ENCODE measurements at places on chromosomes 5 and 9. TPM values are rescaled to one million over a fixed set of nuclear protein-coding genes. Genes with fewer than 3 reads are reported as not detected.

DNA sequence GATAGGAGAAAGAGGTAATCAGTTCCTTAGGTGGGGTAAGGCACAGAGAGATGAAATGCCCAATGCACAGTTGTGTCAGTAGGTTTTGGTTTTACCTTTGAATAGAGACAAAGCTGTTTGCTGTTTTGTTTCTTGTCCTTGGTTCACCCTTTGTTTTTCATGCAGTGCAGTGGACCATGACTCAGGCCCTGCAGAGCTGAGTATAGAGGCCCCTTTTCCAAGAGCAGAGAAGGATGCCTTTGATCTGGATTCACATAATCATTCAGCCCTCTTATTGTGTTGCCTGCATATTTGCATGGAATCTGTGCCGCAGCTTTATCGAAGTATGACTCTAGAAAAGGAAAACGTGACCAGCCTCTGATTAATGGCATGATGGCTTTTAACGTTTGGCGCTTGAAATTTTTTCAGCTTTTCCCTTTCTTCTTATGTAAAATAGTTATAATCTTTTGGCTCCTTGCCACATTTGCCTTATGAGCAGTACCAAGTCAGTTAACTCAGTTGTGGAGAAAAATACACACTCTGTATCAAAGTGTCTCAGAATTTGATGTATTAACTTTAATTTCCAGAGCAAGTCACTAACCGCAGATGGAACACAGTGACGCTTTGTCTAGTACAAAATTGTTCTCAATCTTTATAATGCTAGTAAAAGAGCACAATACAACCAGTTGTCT, 197.6 kb downstream of the KDM4C start:
- peak; percentile 31 for DNase-seq

DNA sequence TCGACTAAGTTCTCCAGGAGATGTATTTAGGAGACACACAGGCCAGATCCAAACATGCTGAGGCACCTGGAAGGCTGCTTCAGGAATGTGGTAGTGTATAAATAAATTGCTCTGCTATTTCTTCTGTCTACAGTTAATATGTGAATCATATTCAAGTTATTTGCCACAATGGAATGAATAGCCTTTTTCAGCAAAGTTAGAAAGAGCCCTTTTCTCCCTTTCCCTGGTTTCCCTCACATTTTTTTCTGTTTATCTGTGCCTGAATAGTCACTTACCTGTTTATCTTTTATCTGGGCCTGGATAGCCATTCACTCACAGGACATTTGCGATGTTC, 44.1 kb upstream of the CLINT1 start:
- no peak for DNase-seq

DNA sequence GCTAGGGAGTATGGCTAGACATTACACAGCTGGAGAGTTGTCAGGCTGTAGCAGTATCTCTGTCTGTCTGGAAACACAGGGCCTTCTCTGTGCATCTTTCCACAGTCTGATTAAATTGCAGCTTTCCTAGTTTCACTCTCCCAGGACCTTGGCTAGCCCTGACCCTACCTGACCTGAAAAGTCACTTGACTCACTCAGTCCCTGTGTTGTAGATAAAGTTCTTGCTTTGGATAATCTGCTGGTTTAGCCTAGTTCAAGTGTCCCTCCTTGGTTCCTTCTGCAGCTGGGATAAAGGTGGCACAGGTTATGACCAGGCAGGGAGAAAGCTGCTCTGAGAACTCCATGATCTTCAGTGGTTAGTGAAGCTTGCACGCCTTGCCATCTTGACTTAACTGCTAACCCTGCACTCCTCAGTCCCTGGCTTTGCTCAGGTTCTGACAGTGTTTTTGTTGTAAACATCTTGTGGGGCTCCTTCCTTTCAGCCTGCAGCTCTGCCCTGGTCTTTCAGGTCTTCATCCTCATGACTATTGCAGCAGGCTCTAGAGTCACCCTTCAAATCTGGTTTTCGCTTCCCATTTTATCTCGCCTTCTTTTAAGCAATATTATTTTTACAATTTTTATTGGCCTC, 101.0 kb downstream of the PIP5K1B start:
- no peak for DNase-seq

DNA sequence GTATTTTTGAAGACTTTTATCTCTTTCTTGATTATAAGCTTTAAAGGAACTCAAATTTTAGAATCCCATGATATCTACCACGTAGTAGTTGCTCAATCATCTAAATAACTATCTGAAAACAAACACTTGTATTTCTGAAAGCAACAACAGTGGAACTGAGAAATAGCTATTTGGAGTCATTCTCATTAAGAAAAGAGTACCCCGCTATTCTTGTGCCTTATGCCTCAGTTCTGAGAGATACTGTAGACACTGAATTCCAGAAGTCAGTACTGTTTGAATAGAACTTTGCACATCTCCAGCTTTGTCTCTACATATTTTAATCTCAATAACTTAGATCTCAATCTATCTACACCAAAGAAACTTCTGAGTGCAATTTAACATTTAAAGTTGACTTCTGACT, 11.4 kb downstream of the CHD1 start:
- no peak for DNase-seq

DNA sequence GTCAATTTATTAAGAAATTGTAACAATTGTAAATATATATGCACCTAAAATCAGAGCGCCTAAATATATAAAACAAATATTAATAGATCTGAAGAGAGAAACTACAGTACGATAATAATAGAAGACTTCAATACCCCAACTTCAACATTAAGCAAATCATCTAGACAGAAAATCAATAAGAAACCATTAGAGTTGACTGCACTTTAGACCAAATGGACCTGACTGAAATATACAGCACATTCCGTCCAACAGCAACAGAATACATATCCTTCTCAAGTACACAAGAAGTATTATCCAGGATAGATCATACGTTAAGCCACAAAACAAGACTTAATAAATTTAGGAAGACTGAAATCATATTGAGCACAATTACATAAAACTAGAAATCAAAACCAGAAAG, 208.7 kb downstream of the MED10 start:
- no peak for DNase-seq

DNA sequence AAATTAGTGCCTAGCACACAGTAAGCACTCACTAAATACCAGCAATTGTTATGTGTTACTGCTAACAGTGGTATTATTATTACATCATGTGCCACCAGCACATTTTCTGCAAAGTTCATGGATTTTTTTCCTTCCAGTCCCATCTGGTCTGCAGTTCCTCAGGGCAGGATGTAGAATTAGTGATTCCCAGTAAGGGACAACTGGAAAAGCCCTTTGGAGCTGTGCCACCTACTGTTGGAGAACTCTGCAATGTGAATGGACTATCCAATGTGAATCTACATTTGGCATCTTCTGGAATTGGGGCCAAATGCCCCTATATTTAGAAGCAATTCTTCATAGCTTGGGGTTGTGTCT, 154.0 kb downstream of the CDH6 start:
- no peak for DNase-seq

DNA sequence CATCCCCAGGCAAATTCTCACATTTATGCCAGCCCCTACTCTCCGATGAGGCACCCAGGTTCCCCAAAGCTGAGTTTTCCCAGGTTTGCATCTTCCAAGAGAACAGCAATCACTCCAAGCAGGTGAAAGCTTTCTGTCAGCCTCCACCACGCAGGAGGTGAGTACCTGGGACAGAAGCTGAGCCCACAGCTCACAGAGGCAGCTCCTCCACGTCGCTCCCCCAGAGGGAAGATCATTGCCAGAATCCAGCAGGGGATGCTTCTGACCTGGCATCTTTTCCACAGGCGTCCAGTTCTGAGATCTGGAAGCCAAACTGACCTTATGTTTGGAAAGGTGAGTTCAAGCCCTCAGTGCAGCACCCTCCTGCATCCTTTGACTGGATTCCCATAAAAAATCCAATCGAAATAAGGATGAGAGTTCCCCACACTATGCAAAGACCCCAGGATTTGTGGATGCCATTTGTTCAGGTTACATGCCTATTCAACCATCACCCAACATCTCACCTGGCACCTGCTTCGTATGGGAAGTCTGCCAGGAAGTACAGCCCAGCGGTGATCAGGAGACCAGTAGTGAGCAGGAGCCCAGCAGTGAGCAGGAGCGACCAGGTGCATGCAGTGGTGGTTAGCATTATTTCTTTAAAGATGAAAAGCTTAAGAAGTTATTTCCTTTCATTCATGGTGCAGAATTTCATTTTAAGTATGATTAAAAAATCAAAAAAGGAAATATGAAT, 47.4 kb upstream of the OLFM1 start:
- DNase-seq: no peak

The PAEP gene
- total RNA-seq: not detected

The GPR150 gene
- 0.50 TPM for total RNA-seq

DNA sequence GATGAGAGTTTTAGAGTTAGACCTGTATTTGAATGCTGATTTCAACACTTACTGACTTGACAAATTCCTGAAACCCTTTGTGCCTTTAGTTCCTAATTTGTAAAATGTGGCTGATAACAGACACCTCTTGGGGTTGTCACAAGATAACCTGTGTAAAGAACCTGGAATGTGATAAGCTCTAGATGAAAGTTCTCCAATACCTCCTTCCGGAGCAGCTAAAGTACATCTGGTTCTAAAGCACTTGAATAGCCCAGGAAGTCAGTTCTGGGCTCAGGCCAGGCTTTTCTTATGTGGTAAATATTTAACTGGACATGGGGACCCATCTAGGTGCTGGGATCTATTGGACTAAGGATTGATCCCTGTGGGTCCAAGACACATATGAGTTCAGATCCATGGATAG, 310.8 kb upstream of the ADAMTSL1 start:
- no peak for DNase-seq

GRCh38 chr5:156411185-156411613, 84.2 kb downstream of the SGCD start:
- DNase-seq: no peak

The CYLC2 gene
- total RNA-seq: not detected

The ETF1 gene
- 131 TPM for total RNA-seq

DNA sequence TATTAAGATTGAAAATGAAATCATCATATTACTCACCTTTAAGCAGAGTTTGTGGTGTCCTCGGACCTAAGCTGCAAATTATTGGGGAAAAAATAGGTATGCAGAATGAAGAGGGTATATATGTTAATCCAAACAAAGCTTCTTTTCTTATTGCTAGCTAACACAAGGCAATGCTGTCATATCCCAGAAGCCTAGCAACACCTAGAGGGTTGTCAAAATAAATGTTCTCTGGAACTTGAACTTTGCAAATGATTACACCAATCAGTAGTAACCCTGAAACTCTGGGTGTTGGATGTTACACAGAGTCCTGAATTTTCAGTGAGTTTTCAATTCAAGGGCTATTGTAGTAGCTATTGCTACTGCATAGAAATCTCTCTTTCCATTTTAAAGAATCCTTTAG, at the start of gene C6:
Gene C6 (minus strand): TSS at position 193 of the 400 bp plus-strand sequence. CDS start 10,302 bp downstream, outside the sequence.
- no peak for DNase-seq

The PKD2L2 gene
- not detected for total RNA-seq

GRCh38 chr5:72503888-72504491, 3.2 kb downstream of the ZNF366 start:
- no peak for DNase-seq

- DNase-seq: peak; percentile 71
Measured at GRCh38 chr5:127029581-127030258, 638 bp downstream of the MARCHF3 start.

The CPLANE1 gene
- 5.8 TPM for total RNA-seq

DNA sequence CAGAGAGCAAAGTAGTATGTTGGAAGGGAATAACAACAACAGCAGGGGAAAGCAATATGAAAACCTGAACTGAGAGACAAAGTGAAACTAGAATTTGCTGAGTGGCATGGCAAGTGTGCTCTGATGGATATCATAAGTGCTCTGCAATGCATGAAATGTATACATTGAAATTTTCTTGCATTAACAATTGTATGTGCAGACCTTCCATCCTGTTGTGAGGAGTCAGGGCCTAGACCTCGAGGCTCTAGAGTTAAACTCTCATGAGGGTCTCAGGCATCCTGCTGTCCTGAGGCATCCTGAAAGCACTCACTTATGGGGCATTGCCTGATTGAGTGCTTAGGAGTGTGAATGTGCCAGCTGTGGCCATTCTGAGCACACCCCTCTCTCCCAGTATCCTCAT, 1.1 kb downstream of the ECM2 start:
- DNase-seq: no peak

DNA sequence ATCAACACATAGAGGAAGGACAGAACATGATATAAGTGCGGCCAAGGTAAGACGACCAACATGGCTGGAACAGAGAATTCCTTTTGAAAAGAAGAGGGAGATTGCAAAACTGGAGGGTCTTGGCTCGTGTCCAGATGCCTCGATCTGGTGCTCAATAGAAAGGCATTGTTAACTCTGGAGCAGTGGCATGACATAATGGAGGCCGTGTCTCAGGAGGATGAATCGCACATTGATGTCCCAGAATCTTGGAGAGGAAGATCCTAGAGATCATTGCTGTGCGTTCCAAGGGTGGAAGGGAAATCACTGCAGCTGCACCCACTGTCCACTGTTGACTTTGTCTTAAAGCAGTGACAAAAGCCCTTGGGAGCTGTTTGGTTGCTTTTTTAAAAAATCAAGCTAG, 30.9 kb downstream of the GRAMD2B start:
- no peak for DNase-seq

DNA sequence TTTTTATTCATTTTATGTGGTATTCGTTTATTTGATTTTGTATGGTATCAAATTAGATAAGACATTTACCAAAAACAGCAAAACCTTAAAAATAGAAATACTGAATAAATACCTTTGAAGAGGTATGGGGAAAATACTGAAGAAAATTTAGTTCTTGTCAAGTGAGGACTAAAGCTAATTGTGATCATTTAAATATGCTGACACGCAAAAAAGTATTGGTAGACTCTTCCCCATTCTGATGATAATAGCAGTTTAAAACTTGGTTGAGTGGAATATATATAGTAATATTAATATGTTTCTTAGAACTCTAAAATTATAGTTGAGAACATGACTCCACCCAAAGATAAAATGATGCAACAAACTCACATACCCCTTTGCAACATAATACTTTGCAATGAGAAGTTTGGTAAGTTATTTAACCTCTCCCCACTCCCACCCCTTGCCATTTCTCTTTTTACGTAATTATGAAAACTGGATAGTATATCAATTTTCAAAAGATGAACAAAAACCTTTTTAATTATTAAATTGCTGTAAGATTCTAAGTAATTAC, 30.1 kb upstream of the SNX24 start:
- no peak for DNase-seq

Data from activated CD4-positive, alpha-beta memory T cell treated with anti-CD3 and anti-CD28 coated beads for 36 hours (primary cell).